ENCODE measurements at places on chromosomes 7 and 10. TPM values are rescaled to one million over a fixed set of nuclear protein-coding genes. Genes with fewer than 3 reads are reported as not detected.

DNA sequence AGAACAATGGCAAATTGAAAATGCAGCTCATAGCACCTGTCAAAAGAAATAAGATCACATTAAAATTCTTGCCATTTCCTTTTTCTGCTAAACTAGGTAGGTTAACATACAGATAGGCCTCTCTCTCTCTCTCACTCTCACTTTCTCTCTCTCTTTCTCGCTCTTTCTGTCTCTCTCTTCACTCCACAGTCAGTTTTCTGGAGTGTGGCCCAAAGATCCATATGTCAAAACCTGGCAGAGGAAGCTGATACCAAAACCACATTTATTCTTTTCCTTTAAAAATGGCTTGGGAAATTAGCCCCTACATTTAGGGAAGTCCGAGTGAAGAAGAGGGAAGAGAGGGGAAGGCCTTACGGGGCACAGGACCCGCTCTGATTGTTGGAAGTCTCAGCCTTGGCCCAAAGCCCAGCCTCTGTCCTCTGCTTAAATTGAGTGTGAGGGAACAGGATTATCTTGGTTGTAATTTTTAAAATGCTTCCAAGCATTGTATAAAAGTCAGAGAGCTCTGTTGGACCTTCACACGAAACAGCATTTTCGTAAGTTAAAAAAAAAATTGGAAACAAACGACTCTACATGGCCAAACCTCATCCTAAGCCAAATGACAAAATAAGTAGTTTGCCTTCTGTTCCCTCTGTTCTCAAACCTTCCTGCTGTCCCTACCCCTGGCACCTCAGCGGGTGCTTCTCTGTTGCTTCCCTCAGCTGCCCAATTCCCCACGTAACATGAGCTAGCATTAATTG, 83.2 kb downstream of the FRMD4A start:
- no peak for DNase-seq

GRCh38 chr7:118350260-118350659, 125.8 kb downstream of the ANKRD7 start:
- DNase-seq, result no peak

GRCh38 chr7:80027611-80028173, 106.9 kb upstream of the GNAI1 start:
- no peak for DNase-seq

GRCh38 chr7:141891336-141891735, 24.9 kb upstream of the OR9A4 start:
- no peak for DNase-seq

- DNase-seq, result no peak
Observed at GRCh38 chr7:5270788-5271187, 12.0 kb upstream of the SLC29A4 start.

GRCh38 chr10:1573981-1574380, 163.3 kb downstream of the ADARB2 start:
- no peak for DNase-seq

- peak; percentile 59 for DNase-seq
Observed at GRCh38 chr10:12605580-12606405, 256.4 kb downstream of the CAMK1D start.

GRCh38 chr10:50395851-50396250, 144.5 kb upstream of the ASAH2 start:
- DNase-seq, result no peak

GRCh38 chr7:138001529-138002095, at the start of gene CREB3L2:
Gene CREB3L2 (minus strand): TSS chr7:138002086. CDS start chr7:138001705, 381 bp downstream.
- DNase-seq, result peak; percentile 90

GRCh38 chr10:12401466-12401865, 52.1 kb downstream of the CAMK1D start:
- DNase-seq, result no peak

GRCh38 chr7:117872561-117873309, 506 bp downstream of the CTTNBP2 start:
- peak; percentile 2 for DNase-seq

DNA sequence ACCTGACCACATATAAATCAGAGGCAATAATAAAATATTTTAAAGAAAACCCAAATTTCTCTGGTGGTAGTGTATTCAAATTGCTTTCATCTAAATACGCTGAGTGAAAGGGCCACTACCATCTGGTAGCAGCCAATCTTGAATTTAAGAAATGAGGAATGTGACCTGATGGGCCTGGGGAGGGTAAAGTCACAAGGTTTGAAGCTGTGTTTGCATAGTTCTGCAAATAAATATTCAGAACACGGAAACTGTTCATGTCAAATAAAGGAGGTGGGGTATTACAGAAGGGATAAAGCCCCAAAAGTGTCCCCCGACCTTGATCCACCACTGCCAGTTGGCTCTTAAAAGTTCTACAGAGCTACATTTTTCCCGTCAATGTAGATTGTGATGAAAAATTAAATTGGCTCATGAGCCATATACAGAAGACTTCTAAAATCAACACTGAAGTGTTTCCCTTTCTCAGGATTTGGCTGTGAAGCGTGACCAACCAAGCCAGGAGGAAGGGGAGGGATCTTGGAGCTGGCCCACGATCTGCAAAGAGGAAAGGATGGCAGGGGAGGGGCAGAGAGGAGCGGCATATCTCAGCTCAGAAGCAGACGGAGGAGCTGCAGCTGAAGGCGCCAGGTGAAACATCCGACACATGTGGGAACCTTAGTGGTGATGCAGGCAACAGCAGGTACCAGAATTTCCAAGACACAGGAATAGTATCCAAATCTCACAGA, 39.6 kb downstream of the MPP7 start:
- no peak for DNase-seq

DNA sequence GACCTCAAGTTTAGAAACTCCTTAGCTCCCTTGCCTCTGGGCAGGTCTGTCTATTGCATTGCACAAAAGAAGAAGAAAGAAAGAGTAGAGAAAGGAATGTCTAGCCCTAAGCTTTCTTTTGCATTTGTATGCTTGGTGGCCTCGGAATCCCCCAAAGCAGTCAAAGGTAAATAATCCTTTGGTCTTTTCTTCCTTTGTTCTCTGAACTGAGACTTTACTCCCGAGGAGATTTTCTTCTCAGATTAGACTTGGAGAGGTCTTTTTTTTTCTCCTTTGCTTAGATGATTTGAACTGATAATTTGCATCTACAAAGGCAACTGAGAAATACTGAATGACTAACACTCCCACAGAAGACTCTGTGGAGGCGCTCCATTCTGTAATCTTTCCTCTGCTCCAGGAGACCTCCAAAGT, 93.2 kb downstream of the AKR1D1 start:
- DNase-seq, result no peak

DNA sequence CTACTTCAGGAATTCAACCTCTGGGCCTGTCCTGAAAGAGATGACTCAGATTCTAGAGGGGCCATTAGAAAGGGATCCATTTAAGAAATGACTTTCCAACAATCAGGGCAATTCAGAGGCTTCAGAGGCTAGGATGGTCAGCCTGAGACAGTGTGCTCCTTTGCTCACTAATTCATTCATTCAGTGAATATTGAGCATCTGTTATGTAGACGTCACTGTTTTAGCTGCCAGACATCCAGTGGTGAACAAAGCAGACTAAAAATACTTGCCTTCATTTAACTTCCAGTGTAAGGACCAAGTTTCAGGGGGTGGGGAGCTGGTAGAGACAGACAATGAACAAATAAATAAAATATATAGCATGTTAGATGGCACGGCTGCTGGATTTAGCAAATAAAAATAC, 1.6 kb downstream of the KIAA1217 start:
- DNase-seq, result no peak

- DNase-seq, result peak; percentile 73
Observed at GRCh38 chr10:11610826-11611247, 613 bp downstream of the USP6NL start.

DNA sequence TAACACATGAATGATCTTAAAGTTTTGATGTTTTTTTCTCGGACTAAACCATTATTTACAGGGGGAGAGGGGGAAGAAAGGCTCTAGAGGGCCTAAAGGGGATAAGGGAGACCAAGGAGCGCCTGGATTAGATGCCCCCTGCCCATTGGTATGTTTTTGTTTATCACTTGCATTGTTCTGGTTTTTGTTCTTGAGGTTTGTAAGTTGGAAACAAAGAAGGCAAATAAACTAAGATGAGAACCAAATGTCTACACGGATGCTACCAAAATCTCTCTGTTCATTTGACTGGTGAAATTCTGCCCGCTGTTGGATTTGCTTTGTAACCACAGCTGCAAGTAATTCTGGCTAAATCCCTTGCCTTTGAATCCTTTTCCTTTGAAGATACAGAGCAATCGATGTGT, 99.8 kb upstream of the MACROH2A2 start:
- DNase-seq, result no peak

Gene VWC2
- not detected for polyA plus RNA-seq

Gene ABCA13
- polyA plus RNA-seq, result not detected

Gene ADAMTS14
- polyA plus RNA-seq, result 0.76 TPM

Gene RASSF4
- 2.3 TPM for polyA plus RNA-seq

All from GM23248 (cell line).